D721Med (cell line): ENCODE measurements at places on chromosomes 2 and 18.

DNA sequence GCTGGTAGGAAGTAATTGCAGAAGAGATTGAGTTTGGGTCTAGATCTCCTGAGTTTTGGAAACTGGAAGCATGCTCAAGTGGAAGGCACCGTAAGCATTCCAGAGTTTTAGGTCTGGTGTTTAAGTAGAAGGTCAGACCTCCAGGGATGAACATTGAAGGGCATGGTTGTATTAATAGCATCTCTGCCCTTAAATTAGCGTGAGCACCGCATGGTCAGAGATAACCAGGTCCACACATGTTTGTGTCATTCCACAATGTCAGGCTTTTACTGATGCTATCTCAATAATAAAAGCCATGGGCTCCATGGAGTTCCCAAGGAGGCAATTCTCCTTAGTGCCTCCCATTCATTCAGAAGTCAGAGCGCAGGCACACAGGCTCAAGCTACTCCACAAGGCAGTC, 28.3 kb upstream of the ZNF407 start:
- no peak for DNase-seq

DNA sequence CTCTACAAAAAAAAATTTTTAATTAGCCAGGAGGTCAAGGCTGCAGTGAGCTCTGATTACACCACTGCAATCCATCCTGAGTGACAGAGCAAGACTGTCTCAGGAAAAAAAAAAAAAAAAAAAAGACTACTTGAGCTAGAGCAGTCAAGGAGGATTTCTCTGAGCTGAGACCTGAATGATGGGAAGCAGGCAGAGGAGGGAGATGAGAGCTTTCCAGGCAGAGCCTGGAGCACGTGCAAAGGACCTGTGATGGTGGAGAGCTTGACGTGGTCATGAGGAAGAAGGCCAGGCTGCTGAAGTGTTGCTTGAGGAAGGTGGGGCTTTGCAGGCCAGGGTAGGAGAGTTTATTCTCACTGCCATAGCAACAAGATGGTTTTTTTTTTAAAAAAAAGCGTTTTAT, 51.9 kb upstream of the POMC start:
- no peak for DNase-seq

GRCh38 chr2:168948621-168949212, 47.6 kb downstream of the G6PC2 start:
- no peak for DNase-seq

- no peak for DNase-seq
Observed at GRCh38 chr2:190766174-190766572, 114.4 kb upstream of the GLS start.

DNA sequence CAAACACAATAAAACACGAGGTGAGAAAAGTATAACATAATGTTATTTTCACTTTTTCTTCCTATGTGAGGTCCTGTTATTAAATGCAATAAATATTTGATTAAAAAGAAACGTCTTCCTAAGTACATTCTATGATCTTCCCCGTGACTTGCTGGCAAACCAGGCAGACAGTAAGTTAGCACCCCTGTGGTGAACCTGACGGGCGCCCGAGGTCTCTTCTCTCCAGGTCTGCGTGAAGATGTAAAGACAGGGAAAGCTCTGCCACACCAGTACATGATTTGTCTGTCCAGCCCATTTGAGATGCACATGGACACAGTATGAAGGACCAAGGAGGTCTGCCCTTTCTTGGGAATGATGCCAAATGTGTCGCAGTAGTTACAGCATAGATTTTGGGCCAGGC, 57.6 kb downstream of the PTH2R start:
- no peak for DNase-seq
